ENCODE measurements at places on chromosomes 16 and 17. TPM values are rescaled to one million over a fixed set of nuclear protein-coding genes. Genes with fewer than 3 reads are reported as not detected.

The CACNG5 gene
- not detected for total RNA-seq

The CNGB1 gene
- not detected for total RNA-seq

The HOXB6 gene
- total RNA-seq: not detected

The STH gene
- total RNA-seq: not detected

The CCL7 gene
- total RNA-seq: not detected

- no peaks in the 10 kb centered on the region for H3K27me3 ChIP-seq
- no peak for DNase-seq
- no peaks in the 10 kb centered on the region for H3K4me1 ChIP-seq
- H3K27ac ChIP-seq: no peak overlapping the region
- H3K36me3 ChIP-seq: no peaks in the 10 kb centered on the region
- H3K4me3 ChIP-seq: no peak overlapping the region
Observed at GRCh38 chr16:51222016-51222415, 70.9 kb upstream of the SALL1 start.

DNA sequence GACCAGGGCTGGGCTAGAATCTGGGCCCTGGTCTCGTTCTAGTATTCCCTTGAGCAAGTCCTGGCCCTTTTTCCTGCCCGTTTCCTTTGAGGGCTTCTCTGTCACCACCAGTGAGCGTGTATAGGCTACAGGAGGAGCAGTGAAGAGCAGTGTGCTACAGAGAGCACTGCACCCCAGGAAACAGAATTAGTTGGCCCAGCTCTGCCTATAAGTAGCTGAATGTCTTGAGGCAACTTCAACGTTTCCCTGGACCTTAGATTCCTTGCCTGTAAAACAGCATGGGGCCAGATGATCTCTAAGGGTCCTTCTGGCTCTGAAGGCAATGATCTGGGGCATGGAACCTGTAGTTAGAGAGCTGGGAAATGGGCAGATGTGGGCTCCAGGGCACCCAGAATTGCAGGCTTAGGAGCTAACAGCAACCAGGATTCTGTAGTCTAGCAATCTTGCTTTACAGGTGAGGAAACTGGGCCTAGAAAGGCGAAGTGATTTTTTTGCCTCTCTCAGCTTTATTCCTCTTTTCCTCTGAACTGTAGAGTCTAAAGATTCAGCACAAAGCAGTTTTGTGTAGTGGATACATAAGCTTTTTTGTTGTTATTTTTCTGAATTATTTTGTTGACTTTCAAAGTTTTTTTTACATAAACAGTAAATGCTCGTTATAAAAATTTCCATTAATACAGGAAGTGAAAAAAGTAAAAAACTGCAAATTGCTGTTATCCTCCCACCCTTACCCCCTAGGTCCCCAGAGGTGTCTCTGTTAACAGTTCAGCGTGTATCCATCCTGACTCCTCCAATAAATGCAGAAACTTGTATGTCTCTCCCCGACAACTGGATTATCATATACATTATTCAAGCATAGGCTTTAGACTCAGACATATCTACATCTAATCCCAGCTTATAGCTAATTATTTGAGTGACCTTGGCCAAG, 1.7 kb upstream of the MYL4 start:
- no peak overlapping the region for H3K4me3 ChIP-seq
- no peaks in the 10 kb centered on the region for H3K36me3 ChIP-seq
- DNase-seq: no peak
- no peaks in the 10 kb centered on the region for H3K27me3 ChIP-seq
- H3K27ac ChIP-seq: no peak overlapping the region

DNA sequence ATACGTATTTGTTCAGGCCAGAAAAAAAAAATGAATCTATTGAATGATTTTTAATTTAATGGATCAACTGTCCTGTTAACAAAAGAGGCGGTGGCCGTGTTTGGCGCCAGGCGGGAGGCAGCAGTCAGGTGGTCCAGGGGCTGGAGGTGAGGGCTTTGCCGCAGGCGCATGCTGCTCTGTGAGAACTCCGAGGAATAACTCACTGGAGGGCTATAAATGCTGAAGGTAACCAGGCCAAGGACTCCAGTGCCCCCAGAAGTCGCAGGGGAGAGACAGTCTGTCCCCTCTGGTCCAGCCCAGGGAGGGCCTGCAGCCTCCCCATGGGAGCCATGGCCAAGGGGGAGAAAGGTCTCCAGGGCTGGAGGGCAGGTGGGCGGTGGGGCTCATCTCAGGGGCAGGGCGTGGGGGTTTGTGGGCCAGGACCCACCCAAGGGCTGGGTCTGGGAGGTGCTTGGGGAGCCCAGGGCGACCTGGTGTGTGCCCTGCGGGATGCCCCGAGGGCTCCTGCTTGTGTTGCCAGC, 7.1 kb upstream of the BAHCC1 start:
- no peak overlapping the region for H3K4me3 ChIP-seq
- no peaks in the 10 kb centered on the region for H3K27me3 ChIP-seq
- peaks cover 39% of the 10 kb centered on the region for H3K4me1 ChIP-seq
- DNase-seq: no peak
- no peak overlapping the region for H3K27ac ChIP-seq

- no peak for DNase-seq
- no peak overlapping the region for H3K27ac ChIP-seq
- H3K4me1 ChIP-seq: no peaks in the 10 kb centered on the region
- H3K36me3 ChIP-seq: peaks cover 69% of the 10 kb centered on the region
Observed at GRCh38 chr16:30768583-30769181, 6.6 kb downstream of the RNF40 start.

DNA sequence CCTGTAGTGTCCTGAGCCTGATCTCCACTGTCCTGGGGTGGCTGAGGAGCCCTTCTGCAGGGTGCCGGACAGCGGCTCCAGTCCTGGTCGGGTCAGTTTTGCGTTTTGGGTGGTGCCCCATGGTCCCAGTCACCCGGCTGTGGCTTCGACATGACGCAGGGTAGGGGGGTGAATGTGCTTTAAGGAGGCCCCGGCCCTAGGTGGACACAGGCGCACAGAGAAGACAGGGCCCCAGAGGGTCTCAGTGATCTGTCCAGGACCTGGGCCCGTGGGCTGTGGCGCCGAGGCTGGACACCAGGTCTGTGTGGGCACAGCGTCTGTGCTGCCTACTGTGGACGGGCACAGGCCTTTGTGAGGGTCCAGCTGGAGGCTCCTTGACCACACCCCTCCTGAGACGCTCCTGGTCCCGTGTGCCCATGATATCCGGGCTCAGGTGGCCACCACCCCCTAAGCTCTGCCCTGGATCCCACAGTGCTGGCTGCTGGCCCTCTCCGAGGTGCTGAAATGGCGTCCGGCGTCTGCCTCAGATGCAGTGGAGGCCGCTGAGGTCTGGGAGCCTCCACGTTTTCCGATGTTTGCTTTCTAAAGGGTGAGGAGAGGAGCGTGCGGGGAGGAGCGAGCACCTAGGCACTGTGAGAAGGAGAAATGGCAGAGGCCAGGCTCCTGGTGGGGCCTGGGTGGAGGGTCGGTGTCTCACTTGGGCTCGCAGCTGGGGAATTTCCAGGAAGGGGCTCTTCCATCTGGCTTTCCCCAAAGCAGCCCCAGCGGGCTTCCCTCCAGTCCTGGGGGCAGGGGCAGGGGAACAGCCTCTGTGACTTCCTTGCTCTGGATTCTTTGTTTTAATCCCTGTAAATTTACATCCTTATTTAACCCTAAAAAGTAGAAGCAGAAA, 56.1 kb upstream of the ACSF3 start:
- peak; percentile 5 for DNase-seq
- no peak overlapping the region for H3K27ac ChIP-seq
- no peaks in the 10 kb centered on the region for H3K4me1 ChIP-seq
- no peak overlapping the region for H3K4me3 ChIP-seq
- H3K27me3 ChIP-seq: peaks cover 6% of the 10 kb centered on the region
- H3K36me3 ChIP-seq: no peaks in the 10 kb centered on the region

DNA sequence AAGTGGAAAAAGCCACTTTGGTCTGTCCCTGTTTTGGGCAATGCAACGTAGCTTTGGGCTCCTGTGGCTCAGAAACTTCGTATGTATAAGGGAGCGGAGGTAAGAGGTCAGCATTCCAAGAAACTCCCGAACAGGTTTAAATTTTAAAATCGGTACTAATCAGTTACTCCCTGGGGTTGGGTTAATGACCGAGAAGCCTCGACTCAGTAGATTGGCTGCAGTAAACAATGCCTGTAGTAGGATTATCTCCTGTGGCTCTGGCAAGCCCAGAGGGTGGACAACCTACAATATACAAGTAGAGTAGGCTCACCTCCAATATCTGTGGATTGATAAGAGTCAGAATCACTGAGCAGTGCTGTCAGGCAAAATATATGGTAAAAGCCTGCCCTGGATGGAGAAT, 1.6 kb upstream of the GNA13 start:
- no peak overlapping the region for H3K27ac ChIP-seq
- DNase-seq: no peak
- H3K36me3 ChIP-seq: peaks cover 4% of the 10 kb centered on the region
- H3K4me1 ChIP-seq: peaks cover 12% of the 10 kb centered on the region

GRCh38 chr16:11179574-11179973, 76.4 kb downstream of the SOCS1 start:
- H3K27ac ChIP-seq: no peak overlapping the region
- no peak overlapping the region for H3K4me3 ChIP-seq
- no peaks in the 10 kb centered on the region for H3K27me3 ChIP-seq
- DNase-seq: no peak

GRCh38 chr17:614653-615546, 99.7 kb downstream of the VPS53 start:
- no peak for DNase-seq
- H3K27me3 ChIP-seq: no peaks in the 10 kb centered on the region
- H3K36me3 ChIP-seq: peaks cover 6% of the 10 kb centered on the region
- no peak overlapping the region for H3K27ac ChIP-seq
- no peak overlapping the region for H3K4me3 ChIP-seq

- H3K36me3 ChIP-seq: no peaks in the 10 kb centered on the region
- DNase-seq: no peak
- H3K27me3 ChIP-seq: no peaks in the 10 kb centered on the region
- no peaks in the 10 kb centered on the region for H3K4me1 ChIP-seq
- no peak overlapping the region for H3K4me3 ChIP-seq
Observed at GRCh38 chr17:73555199-73555960, 88.9 kb downstream of the SDK2 start.

DNA sequence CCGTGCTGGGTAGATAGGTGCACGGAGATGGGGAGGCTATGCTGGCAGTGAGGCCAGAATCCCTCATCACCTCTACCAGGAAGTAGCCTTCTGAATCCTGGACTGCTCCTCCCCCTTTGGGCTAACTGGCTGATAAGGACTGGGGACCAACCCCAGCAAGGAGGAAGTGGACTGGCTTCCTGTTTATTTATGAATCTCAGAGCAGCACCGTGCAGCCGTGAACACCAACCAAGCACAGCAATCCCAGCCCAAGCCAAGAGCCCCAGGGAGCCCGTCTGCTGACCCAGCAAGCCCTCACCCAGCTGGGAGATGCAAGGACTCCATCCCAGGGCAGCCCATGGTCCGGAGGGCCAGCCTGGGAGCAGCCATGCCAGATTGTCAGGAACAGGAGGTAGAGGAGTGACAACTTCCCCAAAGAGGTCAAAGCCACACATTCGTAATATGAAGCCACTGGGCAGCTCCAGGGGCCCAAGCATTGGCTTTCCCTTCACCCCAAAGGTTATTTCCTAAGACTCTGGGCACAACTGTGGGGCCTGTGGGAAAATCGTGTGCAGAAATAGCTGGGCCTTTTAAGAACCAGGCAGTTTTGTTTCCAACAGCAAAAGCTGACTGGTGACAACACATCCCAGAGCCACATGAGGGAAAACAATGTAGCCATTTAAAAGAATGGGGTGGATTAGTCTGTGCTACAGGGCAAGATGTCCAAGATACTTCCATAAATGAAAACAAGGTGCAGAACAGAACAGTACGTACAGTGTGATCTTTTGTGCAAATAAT, 23.9 kb downstream of the PHB1 start:
- H3K4me1 ChIP-seq: peaks cover 6% of the 10 kb centered on the region
- H3K4me3 ChIP-seq: no peak overlapping the region
- DNase-seq: no peak
- H3K36me3 ChIP-seq: no peaks in the 10 kb centered on the region
- H3K27ac ChIP-seq: no peak overlapping the region

GRCh38 chr17:42283241-42284023, 4.9 kb upstream of the STAT5A start:
- H3K27ac ChIP-seq: no peak overlapping the region
- H3K4me1 ChIP-seq: no peaks in the 10 kb centered on the region
- no peak for DNase-seq
- H3K4me3 ChIP-seq: no peak overlapping the region
- H3K36me3 ChIP-seq: no peaks in the 10 kb centered on the region
- H3K27me3 ChIP-seq: no peaks in the 10 kb centered on the region

- no peaks in the 10 kb centered on the region for H3K27me3 ChIP-seq
- no peaks in the 10 kb centered on the region for H3K36me3 ChIP-seq
- peaks cover 9% of the 10 kb centered on the region for H3K4me1 ChIP-seq
- no peak overlapping the region for H3K4me3 ChIP-seq
Observed at GRCh38 chr17:39949028-39949427, 13.8 kb upstream of the GSDMA start.

DNA sequence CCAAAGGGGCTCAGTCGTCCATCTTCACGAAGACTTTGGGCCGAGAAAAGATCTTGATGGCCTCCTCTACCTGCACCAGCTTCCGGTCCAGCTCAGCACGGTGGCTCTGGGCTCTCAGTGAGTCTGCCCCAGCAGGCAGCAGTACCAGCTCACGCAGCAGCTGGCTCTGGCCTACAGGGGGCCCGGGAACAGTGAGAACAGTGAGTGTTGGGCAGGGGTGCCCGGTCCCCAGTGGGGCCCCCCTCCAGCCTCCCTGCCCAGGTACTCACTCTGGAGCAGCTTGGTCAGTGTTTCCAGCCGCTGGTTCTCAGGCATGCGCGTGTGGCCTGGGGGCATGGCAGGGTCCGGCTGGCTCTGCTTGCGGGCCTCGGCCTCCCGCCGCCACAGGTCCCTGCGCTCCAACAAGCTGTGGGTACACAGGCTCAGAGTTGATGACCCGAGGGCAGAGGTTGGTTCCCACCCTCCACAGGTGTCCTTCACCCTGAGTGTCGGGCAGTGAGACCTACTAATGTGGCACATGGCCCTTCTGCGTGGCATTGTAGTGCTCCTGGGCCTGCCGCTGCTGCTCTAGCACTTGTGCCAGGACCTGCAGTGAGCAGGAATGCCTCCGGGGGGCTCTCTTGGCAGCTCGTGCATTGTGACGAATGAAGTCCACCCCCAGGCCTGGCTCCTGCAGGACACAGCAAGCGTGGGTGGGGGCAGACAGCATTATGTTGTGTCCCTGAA, 2.6 kb downstream of the PARD6A start:
- H3K4me3 ChIP-seq: no peak overlapping the region
- peaks cover 2% of the 10 kb centered on the region for H3K36me3 ChIP-seq
- H3K27ac ChIP-seq: no peak overlapping the region
- H3K27me3 ChIP-seq: no peaks in the 10 kb centered on the region
- DNase-seq: no peak
